ENCODE measurements at places on chromosomes 4 and X. TPM values are rescaled to one million over a fixed set of nuclear protein-coding genes. Genes with fewer than 3 reads are reported as not detected.

DNA sequence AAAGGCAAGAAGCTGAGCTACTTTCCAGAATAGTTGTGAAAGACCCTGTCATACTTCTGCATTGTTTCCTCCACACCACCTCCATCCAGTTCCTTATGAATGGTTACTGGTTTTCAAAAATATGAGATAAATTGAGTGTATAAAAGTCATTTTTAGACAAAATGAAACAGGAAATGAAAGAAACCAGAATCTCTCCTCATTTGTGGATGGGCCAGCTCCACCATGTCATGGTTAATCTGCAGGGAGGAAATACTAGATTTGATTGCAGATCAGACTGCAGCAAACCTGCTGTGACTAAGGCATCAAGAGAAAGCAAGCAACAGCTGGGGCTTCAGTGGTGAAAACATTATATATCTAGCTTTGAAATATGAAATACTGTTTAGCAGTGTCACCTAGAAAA is 23.8 kb downstream of the F9 start:
- DNase-seq = no peak

- no peak for DNase-seq
These were observed 13.2 kb downstream of the RNF150 start for GRCh38 chr4:141120036-141120593.

DNA sequence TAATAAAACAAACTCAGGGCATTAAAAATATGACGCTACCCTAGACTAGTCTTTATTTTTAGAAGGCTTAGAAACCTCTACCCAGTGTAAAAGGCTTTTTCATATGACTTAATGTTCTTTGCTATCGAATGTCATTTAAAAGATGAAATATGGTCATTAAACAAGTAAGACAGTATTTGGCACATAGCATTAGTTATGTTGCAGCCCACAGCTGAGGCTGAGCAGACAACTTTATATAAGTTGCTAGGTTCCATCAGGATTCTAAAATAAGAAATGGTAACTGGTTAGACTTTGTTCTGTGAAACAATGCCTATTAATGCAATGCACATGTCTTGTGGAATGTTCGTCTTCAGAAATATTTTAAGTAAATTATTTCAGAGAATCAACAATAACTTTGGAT is 10.4 kb upstream of the PRSS12 start:
- no peak for DNase-seq

DNA sequence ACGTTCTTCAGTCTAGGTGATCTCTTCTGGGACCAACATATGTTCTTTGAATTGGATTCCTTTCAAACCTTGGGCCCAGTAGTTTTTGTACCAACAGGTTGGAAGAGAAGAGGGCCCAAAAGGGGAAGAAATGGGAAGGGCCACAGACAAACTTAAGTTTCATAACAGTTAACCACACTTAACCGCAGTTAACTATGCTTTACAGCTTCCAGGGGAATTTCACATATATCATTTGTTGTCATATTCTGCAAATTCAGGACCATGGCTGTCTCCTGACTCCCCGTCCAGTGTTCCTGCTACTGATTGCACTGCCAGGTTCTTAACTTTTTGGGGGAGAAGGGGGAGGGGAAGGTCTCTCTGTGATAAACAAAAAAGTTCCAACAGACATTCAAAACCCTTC is 34.6 kb downstream of the RTL5 start:
- no peak for DNase-seq

DNA sequence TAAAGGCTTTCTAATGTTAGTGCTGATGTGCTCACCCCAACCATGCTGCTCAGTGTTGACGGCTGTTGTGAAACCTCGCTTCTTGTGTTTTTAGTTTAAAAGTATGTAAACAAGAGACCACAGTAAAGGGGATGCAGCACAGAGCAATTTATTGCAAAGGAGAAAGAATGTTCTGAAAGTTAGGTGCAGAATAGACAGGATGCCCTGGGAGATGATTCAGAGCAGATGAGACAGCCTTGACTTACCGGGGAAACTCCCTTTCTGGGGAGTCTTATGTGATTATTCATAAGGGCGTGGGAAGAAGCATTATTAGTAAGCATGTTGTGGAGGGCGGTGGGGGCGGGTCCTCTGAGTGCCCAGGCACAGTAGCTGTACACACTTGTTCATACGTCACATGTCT is 47.7 kb downstream of the EVC start:
- peak; percentile 80 for DNase-seq

GRCh38 chr4:55615008-55615407 is 21.1 kb downstream of the NMU start:
- no peak for DNase-seq

GRCh38 chrX:40199704-40200103 is 101.9 kb upstream of the BCOR start:
- no peak for DNase-seq

- DNase-seq = no peak
These were observed 35.9 kb downstream of the AFF1 start for GRCh38 chr4:86970447-86971354.

DNA sequence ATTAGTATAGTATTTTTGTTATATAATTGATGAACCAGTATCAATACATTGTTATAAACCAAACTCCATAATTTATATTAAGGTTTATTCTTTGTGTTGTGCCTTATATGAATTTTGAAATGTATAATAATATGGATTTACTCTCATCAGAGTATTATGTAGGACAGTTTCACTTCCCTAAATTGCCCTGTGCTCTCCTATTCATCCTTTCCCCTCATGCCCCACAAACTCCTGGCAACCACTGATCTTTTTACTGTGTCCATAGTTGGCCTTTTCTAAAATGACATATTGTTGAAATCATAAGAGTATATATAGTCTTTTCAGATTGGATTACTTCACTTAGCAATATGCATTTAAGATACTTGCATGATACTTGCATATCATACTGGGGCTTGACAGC is 958.1 kb upstream of the GRID2 start:
- no peak for DNase-seq

DNA sequence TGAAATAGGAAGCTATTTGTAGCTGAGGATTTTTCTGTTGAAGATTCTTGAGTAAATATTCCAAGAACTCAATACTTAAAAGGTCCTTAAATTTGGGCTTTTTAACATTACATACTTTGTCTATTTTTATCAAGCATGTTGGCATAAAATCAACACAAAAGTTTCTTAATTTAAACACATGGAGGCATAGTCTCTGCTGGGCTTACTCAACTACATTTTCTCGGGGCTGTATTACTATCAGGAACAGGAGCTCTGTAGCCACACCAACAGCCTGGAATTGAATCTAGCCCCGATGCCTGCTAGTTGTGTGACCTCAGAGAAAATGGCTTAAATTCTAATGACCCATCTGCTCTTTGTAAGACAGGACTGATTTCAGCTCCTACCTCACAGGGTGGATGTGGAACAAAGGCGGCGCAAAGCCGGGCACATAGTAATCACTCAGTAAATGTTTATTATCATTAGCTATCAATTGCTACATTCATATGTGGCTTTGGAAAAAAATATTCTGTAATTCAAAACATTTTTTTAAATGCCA is 207.0 kb downstream of the NSUN7 start:
- DNase-seq = no peak

TEX11 gene
- total RNA-seq = not detected

AFP gene
- total RNA-seq = 1.3 TPM

SASH3 gene
- 0.33 TPM for total RNA-seq

OTUD4 gene
- 31.5 TPM for total RNA-seq

PCGF3 gene
- 44.6 TPM for total RNA-seq
